Left renal pelvis (tissue), 4 donors: ENCODE measurements at places on chromosomes 3 and 15.

DNA sequence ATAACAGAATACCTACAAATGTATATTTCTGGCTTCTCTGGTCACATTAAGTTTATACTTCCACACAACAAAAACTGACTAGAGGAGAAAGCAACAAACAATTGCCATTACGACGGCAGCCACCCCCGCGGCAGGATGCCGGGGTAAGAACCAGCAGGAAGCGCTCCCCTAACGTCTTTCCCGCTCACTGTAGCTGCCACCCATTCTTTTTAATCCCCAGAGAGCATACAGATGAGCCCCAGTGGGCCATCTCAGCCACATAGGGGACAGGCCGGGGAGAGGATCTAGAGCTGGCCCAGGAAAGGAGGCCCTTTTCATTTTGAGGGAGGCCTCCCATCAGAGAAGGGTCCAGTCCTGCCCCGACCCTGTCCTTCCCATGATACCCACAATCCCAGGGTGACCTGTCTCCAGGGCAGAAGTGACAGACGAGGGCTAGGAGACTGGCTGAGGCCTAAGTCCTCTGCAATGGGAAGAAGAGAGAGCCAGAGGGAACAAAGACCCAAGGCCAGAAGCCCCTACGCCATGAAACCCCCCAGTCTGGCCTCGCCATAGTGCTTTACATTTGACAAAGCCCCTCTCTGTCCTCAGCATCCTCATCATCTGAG is 3.6 kb upstream of the CALML4 start:
- no peak for DNase-seq

- no peak for DNase-seq
These were observed 6.0 kb upstream of the CEMIP start for GRCh38 chr15:80773122-80773551.

- no peak for DNase-seq
These were observed 6.9 kb downstream of the C15orf62 start for GRCh38 chr15:40776537-40777141.

DNA sequence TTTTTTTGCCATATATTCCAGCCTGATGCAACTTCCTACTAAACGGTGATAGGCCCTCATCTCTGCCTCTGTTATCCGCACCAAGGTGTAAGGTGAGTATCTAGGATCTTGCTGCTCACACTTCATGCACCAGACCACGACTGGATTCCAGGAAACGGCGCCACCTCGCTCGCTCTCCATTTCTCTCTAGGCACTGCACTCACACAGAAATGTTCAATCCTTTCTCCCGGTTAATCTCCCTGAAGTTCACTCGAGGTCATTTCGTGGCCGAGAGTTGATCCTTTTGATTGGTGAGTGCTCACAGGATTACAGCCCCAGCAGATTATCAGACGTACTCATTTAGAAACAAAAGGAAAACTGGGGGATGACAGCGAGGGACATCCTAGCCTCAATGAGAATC is 28.1 kb downstream of the MCF2L2 start:
- no peak for DNase-seq

DNA sequence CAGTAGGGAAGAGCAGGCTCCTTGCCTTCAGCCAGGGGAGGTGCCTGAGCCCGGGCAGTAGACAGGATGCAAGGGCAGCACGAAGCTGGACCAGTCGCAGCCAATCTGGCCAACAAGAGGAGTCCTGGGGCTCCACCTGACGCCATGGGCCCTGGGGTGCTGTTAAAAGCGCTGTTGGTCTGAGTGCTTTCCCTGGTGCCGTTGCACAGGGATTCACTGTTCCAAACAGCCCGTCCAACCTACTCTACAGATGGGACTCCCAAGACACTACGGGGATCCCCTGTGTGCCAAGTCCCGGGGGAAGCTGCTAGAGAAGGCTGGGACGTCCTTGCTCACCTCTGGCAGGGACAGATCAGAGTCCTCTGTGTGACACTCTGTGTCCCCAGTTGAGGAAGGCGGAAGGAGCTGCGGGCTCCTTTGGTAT is 632 bp downstream of the CTSH start:
- no peak for DNase-seq

GRCh38 chr3:12273045-12273695 is 15.7 kb upstream of the PPARG start:
- DNase-seq: no peak

DNA sequence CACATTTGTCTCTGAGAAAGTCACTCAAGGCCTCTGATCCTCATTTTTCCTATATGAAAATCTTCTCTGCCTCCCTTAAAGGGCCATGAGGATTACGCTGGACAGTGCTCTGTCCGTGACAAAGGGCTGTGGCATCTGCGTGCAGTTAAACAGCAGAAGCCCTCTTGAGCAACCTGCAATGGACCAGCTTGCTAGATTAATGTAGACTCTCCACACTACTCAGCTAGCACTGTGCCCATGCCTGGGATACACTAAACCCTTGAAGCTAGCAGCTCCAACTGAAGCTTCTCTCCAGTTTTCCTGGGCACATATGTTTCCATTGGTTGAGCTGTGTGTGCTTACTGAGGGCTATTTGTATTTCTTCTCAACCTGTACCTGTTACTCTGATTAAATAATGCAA is 303.8 kb downstream of the RPLP1 start:
- DNase-seq: no peak

DNA sequence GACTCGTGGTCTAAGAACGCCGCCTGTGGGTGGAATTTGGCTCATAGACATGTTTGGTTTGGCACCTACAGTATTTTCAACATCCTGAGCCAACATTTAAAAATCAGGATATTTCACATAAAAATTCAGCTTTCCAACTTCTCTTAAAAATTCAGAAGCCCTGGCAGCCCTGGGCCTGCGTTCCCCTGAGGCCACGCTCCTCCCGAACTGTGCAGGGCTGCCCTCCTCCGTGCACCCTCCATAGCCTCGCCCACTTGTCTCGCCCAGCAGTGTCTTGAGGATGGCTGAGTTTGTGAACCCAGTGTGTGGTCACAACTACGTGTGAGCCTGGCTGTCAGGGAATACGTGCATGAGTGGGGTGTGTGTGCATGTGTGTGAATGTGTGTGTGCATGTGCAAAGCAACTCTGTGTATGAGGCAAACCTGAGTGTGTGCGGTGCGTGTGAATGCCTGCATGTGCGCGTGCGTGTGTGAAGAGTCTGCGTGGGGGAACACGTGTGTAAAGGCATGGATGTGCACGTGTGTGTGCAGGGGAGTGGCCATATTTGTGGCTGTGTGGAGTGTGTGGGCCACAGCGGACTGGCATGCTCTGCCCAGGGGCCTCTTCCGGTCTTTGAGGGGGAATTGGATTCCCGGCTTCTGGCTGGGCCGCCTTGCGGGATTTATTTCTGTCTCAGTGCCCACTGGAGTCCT is 30.9 kb downstream of the PTH1R start:
- DNase-seq: no peak

- no peak for DNase-seq
These were observed 48.5 kb upstream of the SLC12A8 start for GRCh38 chr3:125261031-125261430.

DNA sequence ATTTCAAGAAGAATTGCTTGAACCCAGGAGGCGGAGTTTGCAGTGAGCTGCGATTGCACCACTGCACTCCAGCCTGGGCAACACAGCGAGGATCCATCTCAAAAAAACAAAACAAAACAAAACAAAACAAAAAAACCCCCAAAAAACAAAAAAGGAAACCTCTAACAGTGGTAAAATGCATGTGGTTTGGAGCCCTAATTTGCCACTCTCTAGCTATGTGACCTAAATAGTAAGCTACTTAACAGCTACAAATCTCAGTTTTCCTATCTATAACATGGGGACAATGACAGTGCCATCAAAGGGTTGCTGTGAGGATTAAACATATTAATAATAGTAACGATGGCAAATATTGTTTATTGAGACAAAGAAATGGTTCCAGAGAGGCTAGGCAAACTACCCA is 119.4 kb upstream of the LMOD3 start:
- DNase-seq: no peak

- no peak for DNase-seq
These were observed 446.6 kb upstream of the BCHE start for GRCh38 chr3:166283840-166284239.
